ENCODE measurements at places on chromosomes 5 and 9.

DNA sequence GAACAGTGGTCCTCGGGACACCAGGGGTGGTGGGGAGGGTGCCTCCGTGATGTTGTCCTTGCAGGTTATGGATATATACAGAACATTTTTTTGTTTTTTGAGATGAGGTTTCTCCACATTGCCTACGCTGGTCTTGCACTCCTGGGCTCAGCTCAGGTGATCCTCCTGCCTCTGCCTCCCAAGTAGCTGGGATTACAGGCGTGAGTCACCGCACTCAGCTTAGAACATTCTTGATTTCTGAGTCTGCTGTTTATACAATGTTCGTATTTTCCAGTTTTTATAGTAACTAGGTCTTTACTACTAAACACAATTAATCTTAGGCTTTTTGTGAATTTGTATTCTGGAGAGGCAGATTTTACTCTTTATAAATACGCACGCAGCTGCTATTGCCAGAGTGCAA lies 6.0 kb downstream of the PMPCA start:
- DNase-seq, result no peak

GRCh38 chr5:133681896-133682295 lies 69.6 kb upstream of the FSTL4 start:
- no peak for DNase-seq

GRCh38 chr5:73831066-73831465 lies 205.1 kb downstream of the ARHGEF28 start:
- DNase-seq, result no peak

DNA sequence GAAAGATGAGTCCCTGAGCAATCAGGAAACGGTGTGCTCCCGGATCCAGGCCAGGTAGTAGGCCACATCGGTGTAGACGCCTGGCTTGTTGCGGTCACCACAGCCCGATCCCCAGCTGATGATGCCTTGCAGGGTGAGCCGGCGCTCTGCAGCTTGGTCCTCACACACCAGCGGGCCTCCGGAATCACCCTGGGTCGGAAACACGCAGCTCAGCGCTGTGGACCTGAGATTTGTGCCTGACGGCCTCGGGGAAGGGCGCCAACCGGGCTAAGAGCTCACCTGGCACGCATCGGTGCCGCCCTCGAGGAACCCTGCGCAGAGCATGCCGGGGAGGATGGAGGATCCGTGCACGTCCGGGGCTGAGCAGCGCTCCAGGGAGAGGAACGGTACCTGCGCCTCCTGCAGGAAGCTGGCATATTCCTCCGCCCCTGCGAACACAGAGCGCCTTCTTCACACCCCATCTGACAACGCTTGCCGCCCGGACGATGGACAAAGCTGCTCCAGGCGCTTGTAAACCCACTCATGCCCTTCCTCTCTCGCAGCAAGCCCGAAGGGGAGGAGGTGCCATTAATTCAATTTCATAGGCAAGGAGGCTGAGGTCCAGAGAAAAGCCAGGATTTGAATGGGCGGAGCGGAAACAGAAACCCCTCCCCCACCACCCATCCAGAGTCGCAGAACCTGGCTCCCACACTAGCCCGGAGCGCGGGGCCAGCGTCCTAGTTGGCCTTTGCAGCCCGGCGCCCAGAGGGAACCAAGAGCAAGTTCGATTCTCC lies 2.0 kb upstream of the PFN3 start:
- DNase-seq, result no peak

DNA sequence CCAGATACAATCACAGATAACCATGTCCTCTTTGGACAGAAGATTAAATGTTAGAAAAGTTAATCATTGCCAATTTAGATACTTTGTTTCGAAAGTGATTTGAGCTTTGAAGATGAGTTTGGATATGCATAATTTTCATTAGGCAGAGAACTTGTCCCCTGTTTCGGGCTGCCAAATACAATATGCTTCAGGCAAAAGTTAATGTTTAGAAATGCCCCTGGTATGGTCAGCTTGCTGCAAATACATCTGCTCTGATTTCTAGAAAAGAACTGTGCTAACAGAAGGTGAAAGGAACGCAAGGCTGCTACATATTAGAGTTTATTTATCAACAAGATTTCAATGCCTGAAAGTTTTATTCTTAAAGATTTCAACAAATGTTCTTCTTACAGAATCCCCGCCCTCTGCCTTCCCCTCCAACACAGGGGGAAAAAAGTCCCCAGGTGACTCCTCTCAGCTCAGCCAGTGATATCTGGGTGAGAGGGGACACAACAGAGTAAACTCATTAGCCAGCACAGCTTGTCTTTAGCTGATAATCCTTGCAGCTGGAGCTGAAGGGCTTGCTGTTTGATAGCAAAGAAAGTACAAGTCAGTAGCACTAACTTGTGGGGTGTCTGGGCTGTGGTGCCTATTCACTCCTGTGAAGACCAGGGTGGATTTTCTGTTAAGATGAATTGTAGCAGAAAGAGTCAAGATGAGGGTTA lies 435.7 kb downstream of the DMAC1 start:
- no peak for DNase-seq

Data from gastrocnemius medialis (tissue), 4 donors.